Stimulated activated CD4-positive, alpha-beta T cell treated with anti-CD3 and anti-CD28 coated beads, Interleukin-1b, Interleukin-23, amount 100 ng/mL, for 48 hours (primary cell): ENCODE measurements at places on chromosomes 12 and 14.

- no peak for DNase-seq
These were observed 7.1 kb upstream of the PNMA1 start for GRCh38 chr14:73721101-73721821.

- DNase-seq: no peak
These were observed 39.6 kb downstream of the PPP4R4 start for GRCh38 chr14:94213741-94214140.

GRCh38 chr12:72471806-72472205 is 199.6 kb downstream of the TRHDE start:
- no peak for DNase-seq

DNA sequence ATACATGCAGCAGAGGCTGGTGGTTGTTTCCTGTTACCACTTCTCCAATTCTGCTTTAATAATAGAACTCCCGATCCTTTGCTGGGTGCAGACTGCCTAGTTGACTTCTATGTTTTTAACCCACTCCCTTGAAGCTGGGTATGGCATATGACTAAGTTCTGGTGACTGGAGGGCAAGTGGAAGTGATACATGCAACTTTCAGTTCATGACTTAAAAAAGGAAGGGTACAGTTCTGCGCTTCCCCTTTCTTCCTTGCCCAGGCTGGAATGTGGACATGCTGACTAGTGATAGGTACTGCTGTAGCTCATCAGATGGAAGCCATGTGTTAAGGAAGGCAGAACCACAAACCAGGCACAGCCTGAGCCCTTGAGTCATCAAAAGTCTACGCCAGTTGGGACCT is 2.4 kb upstream of the A2M start:
- no peak for DNase-seq

GRCh38 chr12:104475271-104475670 is 18.5 kb downstream of the CHST11 start:
- DNase-seq: no peak

GRCh38 chr12:20367583-20368113 is 689 bp upstream of the PDE3A start:
- no peak for DNase-seq

DNA sequence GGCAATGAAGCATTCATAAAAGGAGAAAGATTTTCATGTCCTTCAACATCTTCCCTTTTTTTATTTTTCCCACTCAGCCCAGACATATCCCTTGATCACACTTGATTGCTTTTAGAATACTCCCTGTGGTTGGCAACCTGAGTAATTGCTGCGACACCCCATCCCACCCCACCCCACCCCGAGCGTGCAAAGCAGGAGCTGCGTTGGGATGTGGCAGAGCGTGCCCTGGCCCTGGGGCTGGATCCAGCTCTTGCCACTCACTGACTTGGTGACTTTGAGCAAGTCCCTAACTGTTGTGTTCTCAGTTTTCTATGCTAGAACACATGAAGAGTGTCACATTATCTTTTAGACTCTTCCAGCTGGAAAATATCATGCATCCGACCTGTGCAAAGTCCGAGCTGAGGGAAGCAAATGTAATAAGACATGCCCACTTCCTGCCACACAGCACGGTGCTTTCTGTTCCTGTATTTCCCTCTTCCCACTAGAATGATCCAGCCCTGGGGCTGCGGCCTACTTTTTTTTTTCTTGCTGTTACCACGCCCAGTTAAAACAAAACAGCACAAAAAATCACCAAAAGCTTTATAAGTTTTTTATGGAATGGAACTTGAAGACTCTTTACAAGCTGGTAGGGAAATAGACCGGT is 4.0 kb downstream of the ASCL4 start:
- no peak for DNase-seq

DNA sequence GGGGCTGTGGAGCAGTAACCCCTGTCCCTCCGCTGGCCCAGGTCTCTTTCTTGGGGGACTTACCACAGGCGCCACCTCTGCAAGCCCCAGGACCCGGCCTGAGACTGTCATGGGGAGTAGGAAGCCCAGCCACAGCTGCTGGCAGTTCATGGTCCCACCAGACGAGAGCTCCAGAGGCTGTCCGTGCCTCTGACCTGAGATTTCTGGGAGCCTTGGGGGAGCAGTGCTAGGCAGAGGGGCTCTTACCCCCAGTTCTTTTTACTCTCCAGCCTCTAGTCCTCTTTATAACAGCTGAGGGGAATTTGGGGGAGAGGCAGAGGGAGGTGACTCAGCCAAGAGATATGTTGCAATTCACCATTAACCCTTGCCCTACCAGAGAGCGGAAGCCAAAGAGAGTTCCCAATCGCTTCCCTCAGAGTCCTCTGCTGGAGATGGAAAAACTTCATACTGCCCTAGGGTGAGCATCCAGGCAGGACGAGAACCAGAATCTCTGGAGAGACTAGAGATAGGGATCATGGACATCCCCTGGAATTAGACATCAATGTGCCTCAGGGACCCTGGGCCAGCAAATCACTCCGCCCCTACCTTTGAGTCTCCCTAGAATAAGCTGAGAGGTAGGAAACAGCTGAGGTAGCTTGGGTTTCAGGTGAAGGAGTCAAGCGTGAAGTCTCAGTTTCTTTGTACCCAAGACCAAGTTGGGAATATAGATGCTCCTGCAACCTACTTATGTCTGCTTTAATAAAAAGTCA is at the start of gene MMP19:
TSS of gene MMP19 (minus strand) at position 256 of the 749 bp plus-strand sequence. CDS start at position 150, 106 bp downstream.
- no peak for DNase-seq

DNA sequence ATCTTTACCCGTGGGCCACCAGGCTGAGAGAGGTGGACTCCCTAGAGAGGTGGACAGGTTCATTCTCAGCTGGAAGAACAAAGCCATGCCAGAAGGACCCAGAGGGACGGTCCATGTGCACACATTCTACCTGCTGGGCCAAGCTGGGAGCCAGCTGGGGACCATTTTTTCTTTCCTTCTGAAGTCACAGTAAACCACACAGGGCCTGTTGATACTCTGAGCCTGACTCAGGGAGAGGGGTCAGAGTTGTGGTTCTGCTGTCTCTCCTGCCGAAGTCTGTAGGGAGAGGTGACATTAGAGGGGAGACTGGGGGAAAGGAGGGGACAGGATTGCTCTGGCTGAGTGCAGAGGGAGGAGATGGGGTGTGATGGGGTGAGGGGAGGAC is 148.6 kb downstream of the TSPAN9 start:
- DNase-seq: no peak

- DNase-seq: no peak
These were observed 659.8 kb downstream of the DIO2 start for GRCh38 chr14:79551523-79551922.

GRCh38 chr12:10960211-10960610 is 21.1 kb upstream of the TAS2R14 start:
- no peak for DNase-seq

- DNase-seq: no peak
These were observed 2.3 kb downstream of the NACA start for GRCh38 chr12:56722832-56723231.

GRCh38 chr14:67493092-67493717 is 4.7 kb upstream of the TMEM229B start:
- DNase-seq: no peak
